ENCODE measurements at places on chromosomes 7 and 10.
A peak's percentile ranks its signal among the peaks of the same experiment; 100 is the strongest.

GRCh38 chr7:143018931-143019330 is 8.0 kb downstream of the OR9A2 start:
- peak; percentile 58 for DNase-seq

DNA sequence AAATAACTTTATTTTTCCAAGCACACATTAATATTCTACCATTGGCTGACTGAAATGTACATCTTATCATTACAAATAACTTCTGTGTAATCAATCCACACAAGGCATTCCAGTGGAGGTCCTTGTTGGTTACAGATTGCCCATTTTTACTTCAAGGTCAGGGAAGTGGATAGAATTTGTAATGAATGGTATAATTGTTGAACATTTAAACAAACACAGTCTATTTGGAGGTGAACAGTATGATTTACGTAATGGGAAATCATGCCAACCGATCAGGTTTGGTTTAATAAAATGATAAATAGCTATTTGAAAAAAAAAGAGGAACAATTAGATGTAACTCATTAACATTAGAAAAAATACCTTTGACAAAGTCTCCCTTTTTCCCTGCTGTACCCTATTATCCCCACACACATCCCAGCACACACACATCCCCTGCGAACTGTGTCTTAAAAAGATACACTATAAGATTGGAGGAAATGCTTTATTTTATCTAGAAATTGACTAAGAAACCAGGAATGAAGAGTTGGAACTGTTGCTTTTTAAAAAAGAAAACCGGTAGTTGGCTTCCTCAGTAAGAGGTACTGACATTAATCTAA is 19.0 kb upstream of the ASZ1 start:
- DNase-seq, result no peak

DNA sequence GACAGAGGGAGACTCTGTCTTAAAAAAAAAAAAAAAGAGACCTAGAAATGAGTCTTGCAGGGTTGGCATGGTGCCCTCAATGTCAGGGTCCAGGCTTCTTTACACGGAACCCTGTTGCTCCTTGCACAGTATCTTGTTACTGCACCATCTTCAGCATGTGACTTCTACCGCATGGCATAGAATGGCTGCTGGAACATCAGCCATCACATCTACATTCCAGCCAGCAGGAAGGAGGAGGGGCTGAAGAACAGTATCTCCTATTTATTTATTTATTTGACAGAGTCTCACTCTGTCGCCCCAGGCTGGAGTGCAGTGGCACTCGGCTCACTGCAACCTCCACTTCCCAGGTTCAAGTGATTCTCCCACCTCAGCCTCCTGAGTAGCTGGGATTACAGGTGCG is 3.7 kb upstream of the ACHE start:
- DNase-seq, result no peak

DNA sequence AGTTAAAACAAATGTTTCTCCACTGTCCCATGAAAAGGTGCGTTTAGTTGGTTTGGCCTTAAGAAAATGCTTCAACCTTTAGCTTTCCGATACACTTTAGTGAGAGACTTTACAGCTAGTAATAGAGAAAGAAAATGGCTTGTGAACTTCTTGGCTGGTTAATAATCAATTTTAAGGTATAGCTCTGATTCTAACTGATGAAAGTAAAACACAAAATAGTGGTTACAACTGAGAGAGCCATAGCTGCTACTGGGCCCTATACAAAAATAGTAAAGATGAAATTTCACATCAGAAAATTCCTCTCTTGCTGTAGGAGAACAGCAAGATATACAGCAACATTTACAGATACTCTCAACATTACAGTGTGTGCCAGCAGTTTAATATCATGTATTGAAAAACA is 371.4 kb downstream of the PHTF2 start:
- DNase-seq, result no peak

DNA sequence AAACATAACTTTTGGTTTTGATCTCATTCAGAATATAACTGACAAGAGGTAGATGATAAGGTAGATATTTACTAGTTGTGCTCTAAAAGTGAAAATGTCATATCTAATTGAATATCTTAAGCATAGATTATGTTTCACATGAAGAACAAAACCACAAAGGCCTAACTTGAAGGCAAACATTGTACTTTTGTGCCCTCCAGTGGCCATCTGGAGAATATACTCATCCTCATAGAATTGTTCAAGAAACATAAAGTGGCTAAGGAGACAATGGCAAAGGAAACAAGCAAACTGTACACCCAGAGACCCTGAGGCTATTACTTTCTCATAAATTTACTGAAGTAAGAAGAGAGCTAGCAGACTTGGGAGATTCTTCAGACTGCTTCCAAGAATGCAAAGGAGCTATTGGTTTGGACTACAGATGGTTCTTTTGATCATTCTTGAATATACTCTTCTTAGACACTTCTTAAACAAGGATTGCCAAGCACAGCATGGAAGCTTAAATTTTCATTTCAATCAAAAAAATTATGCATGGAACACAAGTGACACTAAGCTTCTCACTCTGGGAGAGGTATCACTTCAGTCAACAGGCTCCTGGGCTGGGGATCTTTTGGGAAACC is 98.2 kb upstream of the DKK1 start:
- DNase-seq, result peak; percentile 81

DNA sequence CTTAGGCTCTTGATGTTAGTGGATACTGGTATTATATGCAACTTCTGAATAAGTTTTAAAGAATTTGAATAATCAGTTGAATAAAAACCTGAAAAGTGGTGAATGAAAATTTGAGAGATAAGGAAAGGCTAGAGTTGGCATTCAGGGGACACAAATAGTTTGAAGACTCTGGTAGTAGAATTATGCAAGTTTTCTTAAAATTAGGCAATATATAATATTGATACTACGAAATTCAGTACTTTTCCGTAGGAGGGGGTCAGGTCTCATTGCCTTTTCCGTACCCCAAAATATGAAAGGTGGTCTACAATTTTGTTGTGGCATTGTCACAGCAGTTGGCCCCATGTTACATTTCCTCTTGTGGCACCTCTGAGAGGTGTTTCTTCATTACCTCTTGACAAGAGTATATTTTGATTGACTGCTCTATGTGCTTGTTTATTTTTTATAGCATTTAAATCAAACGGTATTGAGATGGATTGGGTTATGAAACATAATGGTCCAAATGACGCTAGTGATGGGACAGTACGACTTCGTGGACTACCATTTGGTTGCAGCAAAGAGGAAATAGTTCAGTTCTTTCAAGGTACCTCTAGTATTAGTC is 4.1 kb upstream of the PBLD start:
- no peak for DNase-seq

DNA sequence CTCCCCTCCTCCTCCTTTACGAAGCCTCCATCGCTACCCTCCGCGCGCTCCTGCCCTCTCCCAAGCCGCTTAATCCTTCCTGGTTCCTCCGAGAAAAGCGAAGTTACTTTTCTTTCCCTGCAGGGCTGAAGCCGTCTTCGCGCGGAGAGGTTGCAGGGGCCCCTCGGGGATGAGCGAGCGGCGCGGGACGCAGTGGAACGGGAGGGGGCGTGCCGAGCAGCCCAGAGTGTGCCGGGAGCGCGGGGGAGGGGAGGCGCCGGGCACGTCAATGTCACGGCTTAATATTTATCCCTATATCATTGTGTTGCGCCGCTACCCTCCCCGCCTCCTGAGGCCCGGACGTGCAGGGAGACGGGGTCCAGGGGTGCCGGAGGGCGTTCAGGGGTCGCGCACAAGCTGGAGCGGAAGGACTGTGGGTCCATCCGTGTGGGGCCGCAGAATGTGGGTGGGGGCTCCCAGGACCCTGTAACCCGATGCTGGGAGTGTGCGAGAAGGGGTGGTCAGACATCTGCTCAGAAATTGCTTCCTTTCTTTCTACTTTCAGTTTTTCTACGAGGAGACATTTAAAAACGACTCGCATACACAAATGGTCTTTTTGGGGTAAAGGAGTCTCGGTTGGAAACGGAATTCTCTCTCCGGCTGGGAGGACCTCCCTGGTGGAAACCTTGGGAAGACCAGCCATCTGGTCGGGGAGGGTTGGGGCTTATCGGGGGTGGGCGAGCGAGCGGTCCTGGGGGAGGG is 2.4 kb downstream of the CDK6 start:
- DNase-seq, result peak; percentile 90

DNA sequence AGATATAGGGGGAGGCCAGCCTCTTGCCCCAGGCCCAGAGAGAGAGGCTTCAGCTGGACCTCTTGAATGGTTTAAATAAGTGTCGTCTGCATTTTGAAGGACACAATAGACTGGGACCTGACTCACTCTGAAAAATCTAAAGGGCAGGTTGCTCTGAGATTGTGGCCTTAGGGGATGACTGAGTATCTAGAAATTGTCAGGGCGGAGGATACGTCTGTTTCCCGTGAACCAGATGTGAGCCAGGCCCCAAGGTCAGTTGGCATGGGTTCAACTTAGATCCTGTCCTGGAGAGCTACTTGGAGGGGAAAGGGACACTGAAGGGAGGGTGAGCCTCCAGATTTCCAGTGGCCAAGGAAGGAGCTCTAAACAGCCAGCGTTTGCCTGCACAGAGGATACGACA is 110.2 kb downstream of the CHN2 start:
- DNase-seq, result no peak

- peak; percentile 43 for DNase-seq
These were observed 111.7 kb upstream of the COBL start for GRCh38 chr7:51428217-51428887.

- no peak for DNase-seq
These were observed 397.6 kb downstream of the MDFIC start for GRCh38 chr7:115319541-115319940.

DNA sequence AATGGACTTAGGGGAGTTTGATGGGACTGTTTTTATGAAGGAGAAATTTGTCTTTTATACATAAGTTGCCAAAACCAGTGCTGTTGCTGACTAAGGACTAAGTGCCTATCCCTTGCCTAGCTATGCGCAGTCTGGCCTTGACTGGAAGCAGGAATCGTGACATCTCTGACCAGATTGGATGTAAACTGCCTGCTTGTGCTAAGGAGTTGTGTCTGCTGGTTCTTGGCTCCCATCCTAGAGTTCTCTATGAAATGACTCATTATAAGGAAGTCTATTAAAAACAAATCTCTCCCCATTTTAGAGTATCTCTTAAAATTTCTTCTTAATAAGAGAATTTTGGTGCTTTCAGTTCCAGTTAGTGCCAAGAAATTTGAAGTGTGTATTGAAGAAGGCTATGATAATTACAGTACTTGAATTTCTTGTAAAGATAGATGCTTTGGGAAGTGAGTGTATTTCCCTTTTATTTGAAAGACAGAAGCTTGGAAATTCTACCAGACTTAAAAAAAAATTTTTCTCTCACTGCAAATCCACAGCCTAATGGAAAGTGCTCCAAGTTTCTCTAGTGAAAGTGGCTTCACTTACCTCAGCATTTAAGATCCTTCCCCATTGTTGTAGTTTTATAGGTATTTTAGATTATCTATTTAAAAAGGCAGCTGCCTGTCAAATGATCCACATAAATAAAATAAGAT is 77.6 kb downstream of the BICC1 start:
- no peak for DNase-seq

DNA sequence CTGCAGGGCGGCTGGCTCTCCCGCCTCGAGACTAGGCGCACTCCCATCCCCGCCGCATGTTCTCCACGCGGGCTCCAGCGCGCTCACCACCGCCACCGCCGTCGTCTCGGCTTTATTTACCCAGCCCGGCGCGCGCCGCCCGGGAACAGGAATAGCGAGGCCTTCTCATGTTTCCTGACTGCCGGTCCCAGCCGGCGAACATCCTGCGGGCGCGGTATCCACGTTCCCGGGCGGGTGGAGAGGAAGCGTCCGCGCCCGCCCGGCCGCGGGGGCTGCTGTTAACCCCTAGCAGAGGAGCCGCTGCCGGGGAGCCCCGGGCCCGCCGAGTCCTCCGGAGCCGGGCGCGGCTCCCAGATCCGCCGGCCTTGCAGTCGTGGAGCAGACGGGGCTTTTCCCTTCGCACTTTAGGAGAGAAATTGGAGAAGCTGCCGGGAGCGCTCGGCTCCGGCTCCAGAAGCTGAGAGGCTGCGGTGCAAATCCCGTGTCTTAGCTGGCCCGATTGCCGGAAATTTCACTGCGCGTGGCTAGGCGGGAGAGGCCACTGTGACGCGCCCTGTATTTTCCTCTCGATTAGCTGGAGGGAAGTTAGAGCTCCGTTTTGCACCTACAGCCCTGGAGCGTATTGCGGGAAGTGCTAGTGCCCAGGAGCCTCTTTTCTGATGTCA is at the start of gene MKX:
TSS of gene MKX (minus strand) at position 88 of the 665 bp plus-strand sequence. CDS start 2,404 bp downstream, outside the sequence.
- DNase-seq, result no peak

DNA sequence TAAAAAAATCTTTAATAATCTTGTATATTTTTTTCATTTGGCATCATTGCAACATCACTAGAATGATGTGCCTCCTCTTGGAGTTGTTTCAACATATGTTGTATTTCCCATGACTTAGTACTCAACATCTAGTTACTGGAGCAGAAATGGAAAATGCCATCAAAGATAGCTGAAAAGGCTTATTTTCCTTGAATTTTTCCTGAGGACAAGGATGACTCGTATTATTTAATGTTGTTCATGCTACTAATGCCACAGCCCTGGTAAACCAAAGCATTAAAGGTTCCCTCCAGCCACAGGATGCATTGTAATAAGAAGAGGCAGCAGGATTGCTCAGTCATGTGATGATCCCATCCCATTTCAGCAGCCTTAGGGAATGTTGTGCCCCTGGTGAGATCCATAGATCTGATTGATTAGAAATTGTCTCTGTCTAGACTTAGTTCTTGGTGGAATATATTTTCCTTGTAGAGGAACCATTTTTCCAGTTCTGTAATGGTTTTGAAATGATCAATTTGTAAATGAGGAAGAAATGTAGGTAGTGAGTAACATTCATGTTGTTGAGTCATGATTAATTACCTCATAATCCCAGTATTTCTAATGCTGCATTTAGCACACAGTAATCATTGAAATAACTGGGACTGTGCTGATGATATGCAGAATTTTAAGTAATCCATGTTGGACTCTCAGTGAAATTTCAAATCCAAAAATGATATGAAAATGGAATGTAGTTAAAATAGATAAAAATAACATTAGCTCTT is 91.3 kb upstream of the SMIM30 start:
- DNase-seq, result no peak

DNA sequence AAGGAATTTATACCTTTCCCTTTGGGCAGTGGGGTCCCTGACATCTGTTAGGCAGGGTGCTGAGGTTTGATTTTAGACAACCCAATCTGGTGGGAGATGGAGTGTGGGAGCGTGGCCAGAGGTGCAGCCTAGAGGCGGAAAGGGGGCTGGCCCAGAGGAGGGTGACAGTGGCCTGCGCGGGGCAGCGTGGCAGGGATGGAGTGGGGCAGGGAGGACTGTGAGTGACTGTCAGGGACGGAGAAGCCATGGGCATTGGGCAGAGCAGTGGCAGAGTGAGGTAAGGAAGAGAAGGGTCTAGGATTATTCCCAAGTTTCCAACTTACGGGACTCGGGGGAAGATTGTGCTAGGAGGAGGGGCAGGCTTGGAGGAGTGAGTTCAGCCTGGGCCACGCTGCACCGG is 181.9 kb downstream of the CCDC3 start:
- DNase-seq, result no peak

- DNase-seq, result no peak
These were observed 132.6 kb downstream of the GNAT3 start for GRCh38 chr7:80379034-80379982.

DNA sequence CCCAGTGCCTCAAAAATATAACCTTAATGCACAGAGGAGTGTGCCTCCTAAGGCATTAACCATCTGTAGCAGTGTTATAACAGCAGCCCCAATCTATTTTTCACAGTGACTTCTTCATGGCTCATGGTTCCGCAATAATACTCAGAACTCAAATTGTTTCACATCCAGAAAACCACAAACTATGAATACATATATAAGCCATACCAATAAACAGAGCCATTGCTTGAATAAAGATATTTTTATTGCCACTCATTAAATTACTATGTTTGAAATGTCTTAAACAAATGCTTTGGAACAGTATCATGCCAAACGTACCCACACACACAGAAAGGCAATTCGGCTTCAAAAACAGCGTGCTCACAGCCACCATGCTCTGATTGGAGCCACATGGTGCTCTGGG is 629.3 kb upstream of the NRP1 start:
- DNase-seq, result no peak

Data from Karpas-422 (cell line).